ENCODE measurements at places on chromosomes 5 and 9. TPM values are rescaled to one million over a fixed set of nuclear protein-coding genes. Genes with fewer than 3 reads are reported as not detected.

Gene CATSPER3
- 0.40 TPM for total RNA-seq

Gene PCDHGA2
- total RNA-seq, result 0.78 TPM

Gene C9orf153
- total RNA-seq, result 0.14 TPM

Gene NUTM2G
- total RNA-seq, result not detected

Gene IL9
- total RNA-seq, result not detected

Gene IARS1
- 116 TPM for total RNA-seq

Gene GFI1B
- not detected for total RNA-seq

Gene ALDH1A1
- 5,109 TPM for total RNA-seq

Measured in A549 treated with ZK216348 at 1 μM for 4 hours (cell line).